ENCODE measurements at places on chromosomes 12 and 14. TPM values are rescaled to one million over a fixed set of nuclear protein-coding genes. Genes with fewer than 3 reads are reported as not detected.
A peak's percentile ranks its signal among the peaks of the same experiment; 100 is the strongest.

GRCh38 chr14:101056446-101056845 is 152.9 kb upstream of the RTL1 start:
- no peak overlapping the region for H3K27ac ChIP-seq
- H3K4me1 ChIP-seq: no peaks in the 10 kb centered on the region
- no peaks in the 10 kb centered on the region for H3K36me3 ChIP-seq
- H3K27me3 ChIP-seq: no peaks in the 10 kb centered on the region

DNA sequence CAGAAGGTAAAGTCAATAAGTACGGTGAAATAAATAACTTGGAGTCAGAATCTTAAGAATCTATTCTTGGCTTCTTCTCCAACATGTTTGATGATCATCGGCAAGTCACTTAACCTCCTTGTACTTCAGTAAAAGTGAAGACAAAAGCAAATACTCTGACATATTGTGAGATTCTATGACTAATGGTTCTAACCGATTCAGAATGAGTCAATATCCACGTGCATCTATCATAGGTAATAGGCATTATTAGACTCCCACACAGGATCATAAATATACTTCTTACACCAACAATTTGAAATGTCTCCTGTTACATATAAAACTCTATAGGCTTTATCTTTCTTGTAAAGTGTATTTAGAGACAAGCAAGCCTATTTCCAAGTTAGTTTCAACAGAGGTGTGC is 144.4 kb upstream of the ATXN7L3B start:
- H3K36me3 ChIP-seq: no peaks in the 10 kb centered on the region
- DNase-seq: no peak
- no peaks in the 10 kb centered on the region for H3K4me1 ChIP-seq

- no peaks in the 10 kb centered on the region for H3K27me3 ChIP-seq
- DNase-seq: no peak
- no peaks in the 10 kb centered on the region for H3K4me1 ChIP-seq
- no peak overlapping the region for H3K4me3 ChIP-seq
Measured at GRCh38 chr14:89736881-89737280, 217.6 kb downstream of the EFCAB11 start.

DNA sequence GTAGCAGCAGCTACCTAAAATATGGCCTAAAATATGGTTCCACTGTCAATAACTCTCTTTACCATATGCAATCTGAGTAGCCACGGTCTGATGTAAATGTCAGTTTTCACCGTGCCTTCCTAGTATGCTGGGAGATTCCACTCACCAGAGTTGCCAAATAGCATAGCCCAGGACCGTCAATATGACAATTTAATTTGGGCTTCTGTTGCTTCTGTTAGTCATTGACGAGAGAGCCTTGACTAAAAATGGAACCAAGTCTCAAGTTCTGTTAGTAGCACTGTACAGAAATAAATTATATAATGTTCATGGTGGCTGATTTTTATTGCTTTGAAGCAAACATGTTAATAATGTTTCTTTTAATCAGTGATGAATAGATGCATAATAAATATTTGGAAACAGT is 348.4 kb downstream of the BCAT1 start:
- DNase-seq: no peak
- H3K4me3 ChIP-seq: no peak overlapping the region
- H3K36me3 ChIP-seq: no peaks in the 10 kb centered on the region
- H3K27ac ChIP-seq: no peak overlapping the region
- no peaks in the 10 kb centered on the region for H3K27me3 ChIP-seq
- H3K4me1 ChIP-seq: no peaks in the 10 kb centered on the region

Gene CLBA1
- total RNA-seq: 8.6 TPM

- DNase-seq: no peak
- no peaks in the 10 kb centered on the region for H3K27me3 ChIP-seq
- H3K4me1 ChIP-seq: no peaks in the 10 kb centered on the region
- no peaks in the 10 kb centered on the region for H3K36me3 ChIP-seq
- H3K27ac ChIP-seq: no peak overlapping the region
Measured at GRCh38 chr14:79118291-79118690, 948.1 kb downstream of the NRXN3 start.

DNA sequence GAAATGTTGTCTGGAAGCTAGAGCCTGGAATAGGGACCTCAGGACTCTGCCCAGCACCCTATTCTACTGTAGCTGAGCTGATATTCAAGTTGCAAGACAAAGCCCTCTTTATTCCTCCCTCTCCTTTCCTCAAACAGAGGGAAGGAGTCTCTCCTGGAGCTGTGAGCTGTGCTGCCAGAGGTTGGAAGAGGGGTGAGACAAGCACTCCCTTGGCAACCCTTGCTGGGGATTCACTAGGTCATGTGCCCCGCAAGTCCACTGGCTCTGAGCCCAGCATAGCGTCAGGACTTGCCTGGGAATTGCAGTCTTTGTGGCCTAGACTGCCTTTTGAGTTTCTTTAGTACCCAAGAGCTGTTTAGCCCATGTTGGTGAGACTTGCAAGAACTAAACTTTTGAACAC is 11.4 kb upstream of the ASCL1 start:
- no peak overlapping the region for H3K27ac ChIP-seq
- no peak overlapping the region for H3K4me3 ChIP-seq
- H3K36me3 ChIP-seq: no peaks in the 10 kb centered on the region
- no peak for DNase-seq
- peaks cover 3% of the 10 kb centered on the region for H3K27me3 ChIP-seq

DNA sequence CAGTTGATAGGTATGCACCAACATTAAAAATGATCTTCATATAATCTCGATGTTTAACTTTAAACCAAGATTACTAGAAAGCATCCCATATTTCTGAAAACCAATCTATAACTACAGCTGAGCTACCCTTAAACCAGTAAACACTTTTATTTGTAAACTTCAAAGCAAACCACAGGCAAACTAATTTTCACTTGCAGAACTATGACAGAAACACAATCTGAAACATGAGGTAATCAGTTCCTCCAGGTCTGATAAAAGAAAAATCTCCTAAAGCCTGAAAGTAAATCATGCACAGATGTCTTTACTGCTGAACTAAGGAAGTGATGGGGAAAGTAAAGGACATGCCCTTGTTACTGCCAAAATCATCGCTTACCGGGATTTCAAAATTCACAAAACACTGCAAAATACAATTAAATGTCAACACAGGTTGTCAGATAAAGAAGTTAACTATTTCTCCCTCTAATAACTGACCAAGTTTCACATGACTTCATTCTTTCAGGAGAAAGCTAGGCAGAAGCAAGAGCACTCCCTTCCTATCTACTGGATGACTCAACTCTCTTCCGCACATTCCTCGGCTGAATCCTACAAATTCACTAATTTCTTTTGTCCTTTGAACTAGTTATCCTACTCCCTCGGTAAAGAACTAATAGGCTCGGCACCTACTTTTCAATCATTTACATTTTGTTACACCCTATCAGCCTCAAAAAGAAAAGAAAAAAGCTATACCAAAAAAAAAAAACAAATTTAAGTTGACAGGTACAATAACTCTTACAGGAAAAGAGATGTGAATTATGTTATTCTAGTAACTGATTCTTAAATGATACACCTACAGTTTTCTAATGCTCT is 1.4 kb downstream of the EEA1 start:
- peaks cover 35% of the 10 kb centered on the region for H3K4me1 ChIP-seq
- no peak for DNase-seq
- no peaks in the 10 kb centered on the region for H3K36me3 ChIP-seq
- peak overlapping the region; percentile 34 for H3K4me3 ChIP-seq
- no peak overlapping the region for H3K27ac ChIP-seq

Gene SMCO2
- not detected for total RNA-seq
